ENCODE measurements at places on chromosomes 13 and 19. TPM values are rescaled to one million over a fixed set of nuclear protein-coding genes. Genes with fewer than 3 reads are reported as not detected.

GRCh38 chr13:48866249-48866648 is 109.5 kb upstream of the FNDC3A start:
- DNase-seq: no peak

GRCh38 chr13:32121316-32121715 is 89.7 kb downstream of the FRY start:
- DNase-seq: no peak

- DNase-seq: no peak
These were observed 4.2 kb upstream of the MADCAM1 start for GRCh38 chr19:492091-492531.

- DNase-seq: no peak
These were observed at the start of gene MBOAT7 for GRCh38 chr19:54189145-54189734. MBOAT7 (minus strand) TSS chr19:54189580; CDS start chr19:54188508, 1,072 bp downstream.

The ZNF415 gene
- total RNA-seq: 11.8 TPM
